ENCODE measurements at places on chromosomes 13 and 19. TPM values are rescaled to one million over a fixed set of nuclear protein-coding genes. Genes with fewer than 3 reads are reported as not detected.
A peak's percentile ranks its signal among the peaks of the same experiment; 100 is the strongest.

AMH gene
- 0.40 TPM for total RNA-seq

CALR3 gene
- total RNA-seq = not detected

GRCh38 chr19:29690842-29691241, 24.2 kb downstream of the C19orf12 start:
- H3K4me3 ChIP-seq = no peak overlapping the region
- no peaks in the 10 kb centered on the region for H3K4me1 ChIP-seq
- H3K27ac ChIP-seq = no peak overlapping the region
- H3K27me3 ChIP-seq = no peaks in the 10 kb centered on the region
- no peak for DNase-seq

COL4A2 gene
- 48.2 TPM for total RNA-seq

GRCh38 chr13:21066946-21067345, 5.6 kb upstream of the LATS2 start:
- H3K36me3 ChIP-seq = no peaks in the 10 kb centered on the region
- H3K27me3 ChIP-seq = no peaks in the 10 kb centered on the region
- no peaks in the 10 kb centered on the region for H3K4me1 ChIP-seq

DNA sequence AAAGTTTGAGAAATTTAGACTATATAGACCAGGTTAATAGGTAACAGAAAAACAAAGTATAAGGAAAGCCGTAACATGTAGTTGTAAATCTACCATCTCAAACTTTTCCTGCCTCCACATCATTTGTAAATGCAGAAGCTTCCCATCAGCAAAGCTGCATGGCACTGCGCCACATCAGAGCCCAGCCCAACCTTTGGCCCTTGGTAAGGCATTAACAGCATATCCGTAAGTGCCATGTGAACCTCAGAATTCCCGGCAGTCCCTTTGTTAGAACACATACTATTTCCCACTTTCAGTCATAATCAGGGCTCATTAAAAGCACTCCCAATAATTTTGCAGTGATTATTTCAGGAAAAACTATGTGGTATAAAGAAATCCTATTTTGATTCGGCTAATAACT, 51.6 kb downstream of the MPHOSPH8 start:
- no peaks in the 10 kb centered on the region for H3K27me3 ChIP-seq
- no peak overlapping the region for H3K4me3 ChIP-seq
- H3K36me3 ChIP-seq = no peaks in the 10 kb centered on the region
- H3K4me1 ChIP-seq = no peaks in the 10 kb centered on the region
- DNase-seq = peak; percentile 87
- peak overlapping the region; percentile 53 for H3K27ac ChIP-seq

DNA sequence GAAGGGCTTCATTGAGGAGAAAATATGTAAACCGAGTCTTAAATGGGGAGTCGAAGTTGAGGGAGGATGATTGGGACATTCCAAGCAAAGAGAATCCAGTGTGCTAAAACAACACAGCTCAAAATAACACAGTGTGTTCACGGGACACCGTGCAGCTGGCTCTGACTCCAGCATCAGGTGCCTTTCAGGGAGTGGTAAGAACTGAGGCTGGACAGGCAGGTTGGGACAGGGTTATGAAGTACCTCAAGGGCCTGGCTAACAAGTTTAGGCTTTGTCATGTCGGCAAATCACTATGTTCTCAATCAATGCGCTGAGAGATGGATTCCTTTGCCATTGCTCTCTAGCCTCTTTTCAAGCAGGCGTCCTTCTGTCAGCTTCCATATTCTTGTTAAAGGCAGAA, 27.5 kb upstream of the WDFY2 start:
- H3K4me1 ChIP-seq = no peaks in the 10 kb centered on the region
- H3K27ac ChIP-seq = no peak overlapping the region
- no peak for DNase-seq
- no peaks in the 10 kb centered on the region for H3K27me3 ChIP-seq
- no peaks in the 10 kb centered on the region for H3K36me3 ChIP-seq

DNA sequence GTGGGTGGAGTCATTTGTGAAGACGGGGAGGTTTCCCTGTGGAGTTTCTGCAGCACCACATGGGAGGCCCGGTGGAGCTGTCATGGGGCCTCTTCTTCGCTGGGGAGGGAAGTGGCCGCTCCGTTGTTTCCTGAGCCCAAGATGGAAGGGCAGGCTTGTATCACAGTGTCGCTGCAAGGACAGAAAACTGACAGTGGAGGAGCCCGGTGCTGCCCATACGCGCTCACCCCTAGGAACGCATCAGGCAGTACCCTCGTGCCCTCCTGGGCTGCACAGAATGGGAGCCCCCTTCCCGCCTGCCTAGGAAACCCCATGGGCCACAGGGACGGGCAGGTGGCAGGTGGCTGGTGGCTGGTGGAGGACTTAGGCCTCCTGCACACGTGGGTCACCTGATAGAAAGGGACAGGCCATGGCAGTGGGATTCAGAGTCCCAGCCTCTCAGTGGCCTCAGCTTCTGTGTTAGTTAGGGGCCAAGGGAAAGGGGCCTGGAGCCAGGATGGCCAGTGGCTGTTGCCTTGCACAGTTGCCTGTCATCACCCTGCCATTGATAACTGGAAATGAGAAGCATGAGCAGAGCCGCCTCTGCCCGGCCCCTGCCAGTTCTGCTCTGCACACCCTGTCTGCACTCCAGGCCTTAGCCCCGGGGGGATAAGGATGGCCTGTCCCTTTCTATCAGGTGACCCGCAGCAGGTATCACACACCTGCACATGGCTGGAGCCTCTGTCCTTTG, 7.6 kb downstream of the COL4A2 start:
- H3K27ac ChIP-seq = no peak overlapping the region
- H3K36me3 ChIP-seq = no peaks in the 10 kb centered on the region
- no peaks in the 10 kb centered on the region for H3K4me1 ChIP-seq
- no peak overlapping the region for H3K4me3 ChIP-seq
- no peaks in the 10 kb centered on the region for H3K27me3 ChIP-seq
- DNase-seq = no peak

- no peak overlapping the region for H3K4me3 ChIP-seq
- H3K36me3 ChIP-seq = no peaks in the 10 kb centered on the region
- H3K27ac ChIP-seq = no peak overlapping the region
These were observed 7.8 kb upstream of the WASF3 start for GRCh38 chr13:26549713-26550112.

GRCh38 chr13:73809561-73809960, 324.6 kb downstream of the KLF12 start:
- H3K4me1 ChIP-seq = no peaks in the 10 kb centered on the region
- no peaks in the 10 kb centered on the region for H3K27me3 ChIP-seq
- no peak for DNase-seq
- H3K27ac ChIP-seq = no peak overlapping the region
- no peak overlapping the region for H3K4me3 ChIP-seq

GRCh38 chr13:42396901-42397655, 125.1 kb downstream of the AKAP11 start:
- DNase-seq = no peak
- H3K27ac ChIP-seq = no peak overlapping the region
- H3K36me3 ChIP-seq = no peaks in the 10 kb centered on the region
- H3K4me1 ChIP-seq = no peaks in the 10 kb centered on the region
- no peaks in the 10 kb centered on the region for H3K27me3 ChIP-seq

DNA sequence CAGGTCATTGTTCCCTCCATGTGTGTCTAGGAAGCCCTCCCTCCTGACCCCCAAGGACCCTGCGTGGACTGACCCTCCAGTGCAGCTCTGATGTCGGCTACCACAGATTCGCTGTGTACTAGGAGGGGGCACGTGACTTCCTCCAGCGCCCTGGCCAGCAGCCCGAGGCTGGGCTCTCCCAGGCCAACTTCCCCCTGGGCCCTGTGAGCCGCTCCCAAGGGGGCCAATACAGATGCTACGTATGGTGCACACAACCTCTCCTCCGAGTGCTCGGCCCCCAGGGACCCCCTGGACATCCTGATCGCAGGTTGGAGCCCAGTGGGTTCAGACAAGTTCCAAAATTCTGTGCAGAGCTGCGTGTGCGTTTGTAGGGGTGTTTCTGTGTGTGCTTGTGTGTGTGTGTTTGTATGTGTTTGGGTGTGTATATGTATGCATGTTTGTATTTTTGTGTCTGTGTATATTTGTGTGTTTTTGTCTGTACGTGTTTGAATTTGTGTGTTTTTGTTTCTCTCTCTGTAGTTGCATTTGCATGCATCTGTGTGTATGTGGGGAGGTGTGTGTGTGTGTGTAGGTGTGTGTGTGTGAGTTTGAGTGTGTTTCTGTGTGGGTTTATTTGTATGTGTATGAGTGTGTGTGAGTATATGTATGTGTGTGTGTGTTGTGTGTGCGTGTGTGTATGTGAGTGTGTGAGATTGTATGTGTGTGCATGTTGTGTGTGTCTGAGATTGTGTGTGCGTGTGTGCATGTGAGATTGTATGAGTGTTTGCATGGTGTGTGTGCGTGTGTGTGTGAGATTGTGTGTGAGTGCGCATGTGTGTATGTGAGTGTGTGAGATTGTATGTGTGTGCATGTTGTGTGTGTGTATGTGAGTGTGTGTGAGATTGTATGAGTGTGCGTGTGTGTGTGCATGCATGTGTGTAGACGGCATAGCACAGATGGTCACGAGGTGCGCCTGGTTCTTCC, 21.4 kb upstream of the LILRA2 start:
- H3K27me3 ChIP-seq = no peaks in the 10 kb centered on the region
- H3K36me3 ChIP-seq = no peaks in the 10 kb centered on the region
- H3K27ac ChIP-seq = no peak overlapping the region
- H3K4me1 ChIP-seq = no peaks in the 10 kb centered on the region

- no peak for DNase-seq
- H3K27ac ChIP-seq = no peak overlapping the region
- H3K36me3 ChIP-seq = no peaks in the 10 kb centered on the region
- no peaks in the 10 kb centered on the region for H3K4me1 ChIP-seq
These were observed 28.9 kb downstream of the AP2S1 start for GRCh38 chr19:46821512-46822409.

- H3K27me3 ChIP-seq = no peaks in the 10 kb centered on the region
- peak overlapping the region; percentile 76 for H3K27ac ChIP-seq
- peak overlapping the region; percentile 79 for H3K4me3 ChIP-seq
- no peak for DNase-seq
- peaks cover 33% of the 10 kb centered on the region for H3K4me1 ChIP-seq
These were observed 1.9 kb upstream of the MYCBP2 start for GRCh38 chr13:77328819-77329132.

UCHL3 gene
- total RNA-seq = 25.2 TPM

PLPP2 gene
- total RNA-seq = 2.3 TPM

DNA sequence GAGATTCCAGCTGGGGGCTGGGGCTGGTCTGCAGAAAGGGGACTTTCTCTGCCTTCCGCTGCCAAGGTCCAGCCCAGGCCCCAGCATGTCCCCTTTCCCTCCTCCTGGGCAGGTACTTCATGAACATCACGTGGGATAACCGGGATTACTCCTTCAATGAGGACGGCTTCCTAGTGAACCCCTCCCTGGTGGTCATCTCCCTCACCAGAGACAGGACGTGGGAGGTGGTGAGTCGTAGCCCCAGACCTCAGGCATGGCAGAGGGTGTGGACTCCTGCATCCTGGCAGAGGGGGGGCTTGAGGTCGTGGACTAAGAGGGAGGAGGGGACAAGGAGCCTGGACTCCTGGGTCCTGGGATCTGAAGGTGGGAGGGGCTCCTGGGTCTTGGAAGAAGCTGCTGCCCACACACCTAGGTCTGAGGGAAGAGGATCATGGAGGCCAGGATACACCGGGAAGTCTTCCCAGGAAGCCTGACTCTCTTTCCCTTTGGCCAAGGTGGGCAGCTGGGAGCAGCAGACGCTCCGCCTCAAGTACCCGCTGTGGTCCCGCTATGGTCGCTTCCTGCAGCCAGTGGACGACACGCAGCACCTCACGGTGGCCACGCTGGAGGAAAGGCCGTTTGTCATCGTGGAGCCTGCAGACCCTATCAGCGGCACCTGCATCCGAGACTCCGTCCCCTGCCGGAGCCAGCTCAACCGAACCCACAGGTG, 20.6 kb downstream of the GRIN2D start:
- no peaks in the 10 kb centered on the region for H3K27me3 ChIP-seq
- H3K4me1 ChIP-seq = no peaks in the 10 kb centered on the region
- no peaks in the 10 kb centered on the region for H3K36me3 ChIP-seq
- H3K4me3 ChIP-seq = peak overlapping the region; percentile 37
- H3K27ac ChIP-seq = no peak overlapping the region
- no peak for DNase-seq

SIGLEC12 gene
- 0.33 TPM for total RNA-seq

DNA sequence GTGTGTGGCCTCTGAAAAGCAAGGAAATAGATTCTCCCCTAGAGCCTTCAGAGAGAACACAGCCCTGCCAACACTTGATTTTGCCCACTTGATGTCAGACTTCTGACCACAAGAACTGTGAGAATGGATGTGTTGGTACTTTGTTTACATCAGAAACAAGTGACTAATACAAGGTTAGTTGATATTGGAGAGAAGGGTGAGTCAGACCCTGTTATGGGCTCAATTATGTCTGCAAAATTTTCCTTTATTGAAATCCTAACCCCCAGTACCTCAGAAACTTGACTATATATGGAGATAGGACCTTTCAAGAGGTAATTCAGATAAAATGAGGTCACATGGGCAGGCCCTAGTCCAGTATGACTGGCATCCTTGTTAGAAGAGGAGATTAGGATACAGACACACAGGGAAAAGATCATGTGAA, 226.7 kb downstream of the RFC3 start:
- no peaks in the 10 kb centered on the region for H3K4me1 ChIP-seq
- DNase-seq = no peak
- no peaks in the 10 kb centered on the region for H3K36me3 ChIP-seq
- no peak overlapping the region for H3K27ac ChIP-seq

DNA sequence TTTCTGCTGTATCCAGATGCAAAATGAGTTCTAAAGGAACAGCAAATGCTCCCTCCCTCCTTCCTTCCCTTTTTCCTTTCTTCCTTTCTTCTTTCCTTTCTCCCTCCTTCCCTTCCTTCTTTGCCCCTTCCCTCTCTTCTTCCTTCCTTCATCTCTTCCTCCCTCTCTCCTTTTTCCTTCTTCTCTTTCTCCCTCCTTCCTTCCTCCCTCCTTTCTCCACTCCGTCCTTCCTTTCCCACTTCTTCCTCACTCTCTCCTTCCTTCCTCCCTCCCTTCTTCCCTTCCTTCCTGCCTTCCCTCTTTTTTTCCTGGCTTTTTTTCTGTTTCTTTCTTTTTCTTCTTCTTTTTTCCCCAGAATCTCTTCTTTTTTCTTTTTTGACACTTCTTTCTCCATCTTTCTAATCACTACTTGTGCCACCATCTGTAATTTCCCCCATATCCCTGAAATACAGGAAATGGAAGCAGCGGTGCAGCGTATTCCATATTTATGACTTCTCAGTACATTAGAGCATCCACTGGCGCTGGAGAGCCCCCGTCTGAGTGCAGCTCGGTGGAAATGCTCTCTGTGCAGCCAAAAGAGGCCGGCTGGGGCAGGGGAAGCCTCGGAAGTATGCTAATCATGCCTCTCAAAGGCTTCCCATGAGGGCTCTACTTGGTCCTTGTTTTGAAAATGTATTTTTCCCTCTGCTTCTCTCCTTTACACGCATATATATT, 275.6 kb downstream of the TSHZ3 start:
- H3K4me1 ChIP-seq = no peaks in the 10 kb centered on the region
- H3K4me3 ChIP-seq = no peak overlapping the region
- no peak for DNase-seq
- no peaks in the 10 kb centered on the region for H3K36me3 ChIP-seq

ACER1 gene
- total RNA-seq = not detected

ZNF730 gene
- not detected for total RNA-seq

All from right lobe of liver (tissue), 6 donors.